ENCODE measurements at places on chromosomes 6 and 20.

DNA sequence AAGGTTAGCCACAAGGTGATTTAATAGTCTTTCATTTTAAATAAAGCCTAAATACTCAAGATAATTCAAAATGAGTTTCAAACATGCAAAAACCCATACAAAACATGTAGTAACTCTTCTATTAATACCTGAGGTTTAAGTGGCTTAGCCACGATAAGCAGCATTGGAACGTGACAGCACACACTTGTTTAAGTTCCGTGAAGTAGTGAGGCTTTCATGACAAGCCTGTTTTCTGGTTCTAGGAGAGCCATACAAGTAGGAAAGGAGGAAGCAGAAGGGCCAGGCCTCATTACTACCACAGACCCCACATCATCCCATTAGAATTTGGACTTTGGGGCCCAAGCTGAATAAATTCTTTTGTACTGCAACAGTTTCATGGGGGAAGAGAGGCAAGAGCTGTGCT lies 54.3 kb upstream of the PRND start:
- no peak for DNase-seq

DNA sequence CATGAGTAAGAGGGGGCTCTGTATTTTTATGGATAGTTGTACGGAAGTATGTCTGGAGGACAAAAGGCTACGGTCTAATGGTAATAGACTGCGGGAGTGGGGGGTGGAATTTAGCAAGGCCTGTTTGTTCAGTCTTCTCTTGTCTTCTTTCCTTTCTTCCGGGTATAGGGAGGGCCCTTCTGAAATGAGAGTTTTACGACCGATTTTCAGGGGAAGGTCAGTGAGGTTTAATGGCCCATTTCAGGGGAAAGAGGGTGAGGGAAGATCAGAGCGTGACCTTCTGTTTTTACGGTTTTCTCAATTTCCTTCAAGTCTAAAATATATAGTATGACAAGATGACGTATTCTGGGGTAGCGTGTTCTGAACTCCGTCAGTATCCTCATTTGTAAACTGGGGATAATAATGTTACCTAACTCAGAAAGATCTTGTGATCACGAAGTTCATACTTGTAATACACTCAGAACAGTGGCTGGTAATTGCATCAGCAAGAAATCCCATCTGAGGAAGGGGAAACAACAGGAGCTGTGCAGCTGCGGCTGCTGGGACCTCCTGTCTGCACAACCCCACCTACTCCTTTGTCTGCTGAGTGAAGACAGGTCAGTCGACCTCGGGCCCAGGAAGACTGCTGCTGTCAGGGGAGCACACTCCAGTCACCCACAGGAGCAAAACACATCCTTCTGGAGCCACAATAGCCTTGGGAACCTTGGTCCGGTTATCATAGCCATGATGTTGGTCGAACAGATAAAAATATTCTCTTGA lies 90.4 kb downstream of the MAP3K7 start:
- DNase-seq = no peak

DNA sequence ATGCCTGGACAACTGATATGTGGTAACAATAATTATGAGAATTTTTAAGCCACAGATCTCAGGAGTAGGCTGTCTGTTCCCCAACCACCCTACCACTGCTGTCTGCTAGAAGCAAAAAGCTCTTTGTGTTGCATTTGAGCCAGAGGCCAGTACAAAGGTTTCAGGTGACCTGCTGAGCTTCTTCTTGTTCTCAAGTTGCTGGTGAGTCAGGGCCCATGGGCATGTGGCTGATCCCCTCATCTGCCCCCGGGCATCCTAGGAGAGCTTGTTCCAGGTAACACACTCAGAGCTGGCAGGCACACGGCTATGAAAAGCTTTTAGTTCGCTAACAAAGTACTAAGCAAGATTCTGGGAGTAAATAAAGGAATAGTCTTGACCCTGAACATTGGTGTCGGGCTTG lies 285.3 kb downstream of the CDC5L start:
- no peak for DNase-seq

- peak; percentile 5 for DNase-seq
These were observed 112.0 kb upstream of the BEND6 start for GRCh38 chr6:56842686-56843475.

DNA sequence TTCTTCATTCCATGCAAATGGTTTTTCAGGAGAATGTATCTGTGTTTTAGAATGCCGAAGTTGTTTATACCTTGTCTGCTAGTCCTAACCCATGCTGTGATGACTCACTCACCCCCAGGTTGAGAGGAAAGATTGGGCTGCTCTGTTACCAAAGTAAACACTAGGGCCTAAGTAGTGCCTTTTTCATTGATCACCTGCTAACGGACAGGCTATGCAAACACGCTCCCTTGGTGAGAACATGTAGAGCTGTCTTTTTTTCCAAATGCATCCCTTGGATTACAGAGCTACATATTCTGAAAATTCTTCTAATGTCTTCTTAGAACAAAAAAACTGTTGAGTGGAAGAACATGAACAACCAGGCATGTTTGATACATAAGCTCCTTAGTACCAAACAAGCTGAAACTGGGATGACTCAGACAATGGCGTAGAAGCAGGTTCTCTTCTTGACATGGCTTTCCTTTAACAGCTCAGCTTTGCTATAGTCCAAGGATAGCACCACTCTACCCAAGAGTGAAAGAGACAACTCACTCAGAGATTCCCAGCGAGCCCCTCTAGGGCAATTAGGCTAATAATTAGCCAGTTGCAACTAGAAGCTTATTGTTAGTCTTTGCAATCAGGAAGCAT lies 20.5 kb downstream of the PERP start:
- DNase-seq = no peak

DNA sequence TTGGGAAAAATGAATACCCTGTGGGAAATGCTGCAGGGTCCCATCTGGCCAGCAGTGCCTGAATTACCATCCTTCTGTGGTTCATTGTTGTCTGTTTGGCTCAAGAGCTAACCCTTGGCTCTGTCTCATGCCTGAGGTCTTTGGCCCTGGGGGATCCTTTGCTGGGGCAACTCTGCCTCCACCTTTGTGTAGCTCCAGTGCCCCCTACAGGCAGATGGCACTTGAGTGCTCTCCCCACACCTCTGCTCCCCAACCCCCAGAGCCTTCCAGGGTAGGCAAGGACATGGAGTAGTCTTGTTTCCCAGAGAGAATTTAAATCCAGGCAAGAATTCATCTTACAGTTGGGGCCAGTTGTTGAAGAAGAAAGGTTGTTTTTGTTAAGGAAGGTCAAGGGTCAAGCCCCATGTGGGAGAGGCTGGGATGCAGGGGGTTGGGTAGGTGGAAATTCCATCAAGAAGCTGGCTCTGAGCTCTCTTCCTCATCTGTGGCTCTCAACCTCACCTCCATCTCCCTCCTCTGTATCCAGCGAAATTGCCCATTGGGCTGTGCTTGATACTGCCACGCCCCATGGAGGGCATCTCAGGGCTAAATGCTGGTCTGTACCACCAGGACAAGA lies 44.2 kb downstream of the ZNF831 start:
- peak; percentile 76 for DNase-seq

- no peak for DNase-seq
These were observed 45.5 kb downstream of the PTPN1 start for GRCh38 chr20:50555662-50556061.

DNA sequence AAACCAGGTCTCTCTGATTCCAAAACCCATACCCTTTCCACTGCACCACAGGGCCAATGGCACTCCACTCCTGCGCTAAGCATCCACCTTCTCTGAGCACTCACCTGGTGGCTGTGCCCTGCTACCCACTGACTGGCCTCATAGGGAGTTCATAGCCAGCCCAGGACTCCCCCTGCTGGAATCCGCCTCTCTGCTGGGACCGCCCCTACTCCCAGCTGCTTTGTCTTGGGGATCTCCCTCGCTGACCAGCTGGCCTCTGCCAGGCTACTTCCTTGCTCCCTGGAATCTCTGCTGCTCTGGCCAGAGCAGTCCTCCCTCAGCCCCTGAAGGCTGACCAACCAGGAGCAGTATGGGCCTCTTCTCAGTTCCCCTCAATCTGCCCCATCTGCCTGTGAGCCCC lies 129.7 kb downstream of the FAXC start:
- DNase-seq = no peak

- no peak for DNase-seq
These were observed 102.3 kb downstream of the HTR1B start for GRCh38 chr6:77361018-77361417.

DNA sequence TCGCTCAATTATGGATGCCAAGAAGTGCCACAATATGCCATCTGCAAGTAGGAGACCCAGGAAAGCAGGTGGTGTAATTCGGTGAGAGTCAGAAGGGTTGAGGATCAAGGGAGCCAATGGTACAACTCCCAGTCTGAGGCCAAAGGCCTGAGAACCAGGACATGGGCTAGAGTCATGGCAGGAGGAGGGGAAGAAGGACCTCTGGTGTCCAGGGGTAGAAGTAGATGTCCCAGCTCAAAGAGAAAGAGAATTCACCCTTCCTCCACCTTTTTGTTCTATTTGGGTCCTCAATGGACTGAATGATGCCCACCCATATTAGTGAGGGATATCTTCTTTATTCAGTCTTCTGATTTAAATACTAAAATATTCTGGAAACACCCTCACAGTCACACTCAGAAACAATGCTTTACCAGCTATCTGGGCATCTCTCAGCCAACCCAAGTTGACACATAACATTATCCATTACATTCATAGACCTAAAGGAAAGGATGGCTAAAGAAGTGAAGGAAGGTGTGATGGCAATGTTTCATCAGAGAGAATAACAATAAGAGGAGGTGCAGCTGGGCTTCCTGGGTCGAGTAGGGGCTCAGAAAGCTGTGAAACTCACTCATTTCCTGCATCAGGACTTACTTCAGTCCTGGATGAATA lies 21.2 kb upstream of the HLA-DQA1 start:
- no peak for DNase-seq

- DNase-seq = no peak
These were observed 198.9 kb upstream of the SASH1 start for GRCh38 chr6:148143771-148144170.

GRCh38 chr6:28659250-28659566 lies 133.5 kb downstream of the GPX5 start:
- DNase-seq = no peak

DNA sequence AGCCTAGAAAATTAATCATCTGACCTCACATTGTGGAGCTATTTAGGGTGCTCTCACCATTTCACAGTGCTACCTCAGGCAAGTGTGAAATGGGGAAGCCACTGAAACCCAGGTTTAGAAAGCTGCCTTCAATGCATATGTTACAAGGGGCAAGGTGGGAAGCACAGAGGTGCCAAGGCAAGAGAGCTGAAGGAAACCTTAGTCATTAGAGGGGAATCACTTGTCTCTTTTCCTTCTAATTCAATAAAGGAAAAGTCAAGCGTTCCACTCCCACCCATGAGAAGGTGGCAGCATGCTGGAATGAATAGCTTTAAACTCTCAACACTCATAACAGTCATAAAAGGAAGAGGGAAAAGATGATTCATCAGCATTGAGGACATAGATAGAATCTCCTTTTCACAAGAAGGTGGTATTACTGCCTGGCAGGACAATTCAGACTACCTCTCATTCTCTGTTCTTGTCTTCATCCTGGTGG lies 251.9 kb upstream of the IRAK1BP1 start:
- no peak for DNase-seq

GRCh38 chr20:37846573-37846972 lies 56.4 kb upstream of the VSTM2L start:
- no peak for DNase-seq

- DNase-seq = no peak
These were observed 51.7 kb downstream of the MYH7B start for GRCh38 chr20:35007413-35007812.

GRCh38 chr6:105364243-105364642 lies 38.6 kb downstream of the PREP start:
- DNase-seq = no peak

- DNase-seq = no peak
These were observed 24.9 kb downstream of the ZNF292 start for GRCh38 chr6:87180105-87180728.

GRCh38 chr6:32666420-32667300 lies at the start of gene HLA-DQB1:
Gene HLA-DQB1 (minus strand): TSS chr6:32666657. CDS start chr6:32666607, 50 bp downstream.
- DNase-seq = peak; percentile 39

DNA sequence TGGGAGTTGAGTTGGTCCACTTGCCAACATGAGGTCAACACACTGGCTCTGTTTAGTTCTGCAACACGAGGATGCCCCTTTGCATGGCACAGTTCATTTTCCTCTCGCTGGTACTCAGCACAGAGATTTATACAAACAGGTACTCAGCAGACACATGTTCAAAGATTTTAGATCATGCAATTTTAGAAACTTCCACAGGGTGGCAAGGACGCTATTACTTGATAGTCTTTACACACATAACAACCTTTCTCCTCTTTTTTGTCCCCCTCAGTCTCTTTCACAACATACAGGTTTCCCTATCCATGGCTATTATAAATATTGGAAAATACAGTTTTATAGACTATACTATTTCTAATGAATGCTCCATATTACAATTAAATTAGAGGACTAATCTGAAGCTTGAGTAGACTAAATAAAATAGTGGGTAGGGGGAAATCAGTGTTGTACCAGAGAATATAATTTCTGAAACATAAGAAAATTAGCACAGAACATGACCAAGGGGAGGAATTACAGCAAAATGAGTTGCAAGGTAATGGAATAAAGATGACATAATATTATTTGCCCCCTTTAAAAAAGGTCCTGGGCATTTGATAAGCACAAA lies 331.8 kb upstream of the BTBD3 start:
- DNase-seq = no peak

- DNase-seq = peak; percentile 80
These were observed at the start of gene LRFN2 for GRCh38 chr6:40587240-40588069. Gene LRFN2 (minus strand): TSS chr6:40587364.

DNA sequence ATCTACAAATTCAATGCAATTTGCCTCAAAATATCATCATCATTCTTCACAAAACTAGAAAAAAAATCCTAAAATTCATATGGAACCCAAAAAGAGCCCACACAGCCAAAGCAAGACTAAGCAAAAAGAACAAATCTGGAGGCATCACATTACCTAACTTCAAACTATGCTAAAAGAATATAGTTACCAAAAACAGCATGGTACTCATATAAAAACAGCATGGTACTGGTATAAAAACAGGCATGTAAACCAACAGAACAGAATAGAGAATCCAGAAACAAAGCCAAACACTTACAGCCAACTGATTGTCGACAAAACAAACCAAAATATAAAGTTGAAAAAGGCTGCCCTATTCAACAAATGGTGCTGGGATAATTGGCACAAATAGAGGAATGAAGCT lies 278.1 kb downstream of the TPBG start:
- DNase-seq = no peak

DNA sequence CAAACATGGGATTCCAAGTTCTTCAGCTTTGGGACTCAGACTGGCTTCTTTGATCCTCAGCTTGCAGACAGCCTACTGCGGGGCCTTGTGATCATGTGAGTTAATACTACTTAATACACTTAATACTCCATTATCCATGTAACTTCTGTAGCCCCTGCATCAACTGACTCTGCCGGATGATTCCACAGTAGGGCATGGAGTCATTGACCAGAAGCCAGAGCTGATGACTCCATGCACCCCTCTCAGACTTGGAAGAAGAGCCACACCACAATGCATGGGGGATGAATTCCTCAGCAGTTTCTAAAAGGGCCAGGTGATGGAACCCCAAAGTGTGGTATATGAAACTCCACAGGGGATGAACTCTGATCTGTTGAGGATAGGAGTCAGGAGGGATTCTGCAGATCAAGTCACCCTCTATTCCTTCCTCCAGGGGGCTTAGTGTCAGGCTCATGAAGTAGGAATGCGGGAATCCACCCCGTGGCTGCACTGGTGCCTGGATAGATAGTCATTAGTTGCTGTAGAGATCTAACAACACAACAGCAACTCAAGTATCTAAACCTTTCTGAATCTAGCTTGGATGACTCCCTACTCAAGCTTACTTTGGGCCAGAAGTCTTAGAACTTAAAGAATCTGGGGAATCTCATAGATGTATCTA lies 70.2 kb downstream of the GPR6 start:
- no peak for DNase-seq

- DNase-seq = peak; percentile 73
These were observed 20.3 kb downstream of the TTBK1 start for GRCh38 chr6:43263314-43264178.

Measured in activated naive CD8-positive, alpha-beta T cell treated with anti-CD3 and anti-CD28 coated beads for 36 hours (primary cell).